ENCODE measurements at places on chromosomes 11 and 22.

DNA sequence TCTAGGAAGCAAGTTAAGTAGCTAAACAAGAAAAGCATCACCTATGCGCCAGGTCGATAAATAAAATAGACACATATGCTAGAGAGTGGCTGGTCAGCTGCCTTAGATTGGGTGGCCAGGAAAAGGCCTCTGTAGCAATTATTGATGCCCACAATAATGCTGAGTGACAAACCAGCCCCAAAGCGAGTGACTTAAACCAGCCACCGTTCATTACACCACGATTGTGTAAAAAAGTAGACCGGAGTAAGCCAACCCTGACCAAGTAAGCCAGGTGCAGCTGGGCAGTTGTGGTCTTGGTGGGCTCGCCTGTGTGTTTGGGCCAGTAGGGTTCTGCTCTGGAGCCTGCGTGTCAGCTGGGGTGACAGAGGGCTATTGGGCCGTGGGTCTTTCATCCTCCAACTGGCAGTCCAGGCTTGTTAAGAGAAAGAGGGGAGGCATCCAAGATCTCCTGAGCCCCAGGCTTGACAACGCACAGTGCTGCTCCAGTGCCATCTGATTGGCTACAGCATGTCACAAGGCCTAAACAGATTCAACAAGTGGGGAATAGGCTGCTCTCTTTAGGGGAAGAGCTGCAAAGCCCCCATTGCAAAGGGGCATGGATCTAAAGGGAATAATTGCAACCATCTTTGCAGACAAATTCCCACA, 100.4 kb upstream of the PARVA start:
- no peak for ATAC-seq

- no peak for ATAC-seq
Observed at GRCh38 chr22:20000246-20001081, 16.2 kb downstream of the ARVCF start.

DNA sequence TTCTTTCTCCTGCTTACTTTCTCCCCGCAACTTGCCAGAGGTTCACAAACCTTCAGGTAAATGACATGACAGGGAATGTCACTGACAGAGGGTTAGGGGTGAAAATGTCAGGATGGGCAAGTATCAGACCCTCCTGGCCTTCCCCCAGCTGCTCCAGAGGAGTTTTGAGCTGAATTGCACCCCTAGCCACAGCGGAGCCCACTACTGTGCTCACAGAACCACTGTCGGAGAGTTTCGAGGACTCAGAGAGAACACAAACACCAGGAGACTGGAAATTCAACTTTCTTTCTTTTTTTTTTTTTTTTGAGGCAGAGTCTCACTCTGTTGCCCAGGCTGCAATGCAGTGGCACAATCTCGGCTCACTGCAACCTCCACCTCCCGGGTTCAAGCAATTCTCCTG, 21.5 kb upstream of the P2RY2 start:
- ATAC-seq, result no peak

GRCh38 chr11:68457216-68457897, 3.2 kb upstream of the PPP6R3 start:
- no peak for ATAC-seq

DNA sequence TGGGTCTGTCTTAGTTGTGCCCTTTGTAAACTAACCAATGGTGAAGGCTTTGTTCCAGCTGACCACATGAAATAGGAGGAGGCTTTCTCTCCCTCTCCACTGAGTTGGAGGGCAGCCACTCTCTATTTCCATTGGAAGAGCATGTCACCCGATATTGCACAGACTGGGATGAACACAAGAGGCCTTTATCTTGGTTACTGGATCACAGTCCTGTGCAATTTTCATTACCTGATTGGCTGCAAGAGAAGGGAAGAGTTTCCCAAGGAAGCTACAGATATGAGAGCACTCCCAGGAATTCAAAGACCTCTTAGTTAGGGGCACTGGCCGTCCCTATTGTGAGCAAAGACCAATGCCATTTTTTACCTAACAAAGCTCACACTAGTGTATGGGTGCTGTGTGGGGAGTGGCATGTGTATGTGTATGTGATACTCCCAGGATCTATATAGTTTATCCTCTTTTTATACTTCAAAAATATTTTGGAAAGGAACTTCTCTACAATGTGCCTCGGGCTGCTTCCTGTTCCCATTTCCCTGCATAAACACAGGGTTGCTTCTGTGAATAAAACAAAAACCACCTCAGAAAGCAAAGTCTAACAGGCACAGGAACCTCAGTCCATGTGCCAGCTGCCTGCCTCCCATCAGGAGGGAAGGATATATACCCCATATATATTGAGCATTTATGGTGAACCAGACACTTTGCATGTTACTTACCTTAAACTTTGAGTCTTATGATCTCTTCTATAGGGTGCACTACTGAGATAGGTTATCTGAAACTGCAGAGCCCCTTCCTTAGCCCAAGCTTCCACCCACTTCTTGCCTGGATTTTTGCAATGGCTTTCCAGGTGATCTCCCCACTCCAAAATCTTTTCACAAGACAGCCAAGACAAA, 126.5 kb downstream of the RASSF10 start:
- ATAC-seq, result no peak

GRCh38 chr22:35230839-35231584, 26.3 kb upstream of the HMGXB4 start:
- no peak for ATAC-seq

Measured in gastroesophageal sphincter (tissue), 4 donors.